Left lung (tissue), 14 donors: ENCODE measurements at places on chromosomes 2 and 18. TPM values are rescaled to one million over a fixed set of nuclear protein-coding genes. Genes with fewer than 3 reads are reported as not detected.
A peak's percentile ranks its signal among the peaks of the same experiment; 100 is the strongest.

Gene TDRD15
- not detected for total RNA-seq

DNA sequence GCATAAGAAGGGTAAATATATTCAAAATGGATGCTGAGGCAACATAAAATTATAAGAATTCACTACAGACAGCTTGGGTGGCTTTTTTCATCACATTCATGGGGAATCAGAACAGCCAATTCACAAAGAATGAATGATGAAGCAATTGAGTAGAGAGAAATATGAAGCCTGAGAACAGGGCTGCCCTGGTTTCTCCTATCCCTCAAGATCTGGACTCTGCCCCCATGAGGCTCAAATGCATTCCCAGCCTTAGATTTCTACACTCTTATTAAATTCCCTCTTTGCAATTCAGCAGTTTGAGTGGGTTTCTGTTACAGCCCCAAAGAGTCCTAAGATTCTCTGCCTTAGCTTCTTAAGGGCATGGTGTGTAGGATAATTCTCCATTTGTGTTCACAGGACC lies 172.5 kb downstream of the MAIP1 start:
- H3K4me3 ChIP-seq: no peak overlapping the region
- DNase-seq: no peak
- H3K36me3 ChIP-seq: no peaks in the 10 kb centered on the region

Gene OXER1
- total RNA-seq: 2.7 TPM

- no peaks in the 10 kb centered on the region for H3K36me3 ChIP-seq
- no peak for DNase-seq
- H3K27ac ChIP-seq: no peak overlapping the region
- peaks cover 15% of the 10 kb centered on the region for H3K4me1 ChIP-seq
Observed at GRCh38 chr2:17649026-17649425, 104.6 kb downstream of the SMC6 start.

Gene PELI1
- total RNA-seq: 41.3 TPM

- H3K27me3 ChIP-seq: no peaks in the 10 kb centered on the region
- H3K27ac ChIP-seq: no peak overlapping the region
- no peaks in the 10 kb centered on the region for H3K4me1 ChIP-seq
- no peak overlapping the region for H3K4me3 ChIP-seq
- peaks cover 31% of the 10 kb centered on the region for H3K36me3 ChIP-seq
Observed at GRCh38 chr2:135093193-135093592, 41.1 kb downstream of the RAB3GAP1 start.

Gene STK36
- total RNA-seq: 49.8 TPM

Gene CMPK2
- total RNA-seq: 20.2 TPM

Gene IL36G
- not detected for total RNA-seq

Gene PXDN
- total RNA-seq: 44.8 TPM

DNA sequence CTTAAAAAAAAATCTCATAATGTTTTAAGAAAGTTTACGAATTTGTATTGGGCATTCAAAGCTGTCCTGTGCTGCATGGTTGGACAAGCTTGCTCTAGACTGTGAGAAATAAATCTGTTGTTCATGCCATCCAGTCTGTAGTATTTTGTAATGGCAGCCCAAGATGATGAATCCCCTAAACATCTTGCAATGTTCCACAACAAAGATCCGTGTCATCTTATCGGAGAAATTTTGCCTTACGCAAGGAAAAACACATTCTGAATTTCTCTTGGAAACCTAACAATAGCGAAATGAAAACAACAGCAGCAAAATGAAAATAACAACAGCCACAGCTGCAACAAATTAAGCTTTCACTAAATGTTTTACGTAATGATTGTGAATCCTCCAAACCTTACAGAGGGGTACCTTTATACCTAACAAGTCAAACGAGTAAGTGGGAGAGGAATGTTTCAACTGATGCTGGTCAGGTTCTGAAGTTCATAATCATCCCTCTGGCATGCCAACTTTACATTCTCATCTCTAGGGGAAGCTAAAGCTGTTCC lies 76.1 kb upstream of the RNU4ATAC start:
- H3K4me3 ChIP-seq: no peak overlapping the region
- H3K4me1 ChIP-seq: no peaks in the 10 kb centered on the region
- H3K36me3 ChIP-seq: peaks cover 86% of the 10 kb centered on the region
- no peaks in the 10 kb centered on the region for H3K27me3 ChIP-seq
- no peak overlapping the region for H3K27ac ChIP-seq

Gene IGFBP2
- total RNA-seq: 28.2 TPM

Gene UBE2E3
- 59.1 TPM for total RNA-seq

DNA sequence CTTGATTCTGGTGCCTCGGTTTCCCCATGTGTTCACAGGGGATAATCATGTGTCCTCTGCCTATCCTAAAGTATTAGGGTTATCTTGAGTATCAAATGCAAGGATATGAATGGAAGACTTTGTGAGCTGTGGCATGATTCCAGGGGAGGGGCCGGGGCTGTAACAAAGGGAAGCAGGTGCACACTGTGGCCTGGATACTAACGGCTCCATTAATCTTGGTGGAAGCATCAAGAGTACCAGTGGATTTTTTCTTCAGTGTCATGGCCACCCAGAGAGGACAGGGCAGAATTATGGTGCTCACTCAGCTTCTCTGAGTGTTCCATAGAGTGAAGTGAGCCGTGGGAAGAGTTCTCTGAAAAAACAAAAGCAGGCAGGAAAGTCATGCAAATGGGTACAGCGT lies 320.1 kb downstream of the ALK start:
- no peaks in the 10 kb centered on the region for H3K27me3 ChIP-seq
- H3K27ac ChIP-seq: no peak overlapping the region
- H3K4me3 ChIP-seq: no peak overlapping the region
- no peaks in the 10 kb centered on the region for H3K36me3 ChIP-seq

Gene TMEM169
- total RNA-seq: 1.8 TPM

Gene EFHD1
- 3.8 TPM for total RNA-seq

Gene ANKRD23
- 3.0 TPM for total RNA-seq

- H3K4me1 ChIP-seq: no peaks in the 10 kb centered on the region
- DNase-seq: no peak
Observed at GRCh38 chr2:228614741-228615140, 433.3 kb upstream of the SPHKAP start.

GRCh38 chr2:233030-233429 lies 30.8 kb downstream of the SH3YL1 start:
- no peak overlapping the region for H3K4me3 ChIP-seq
- peaks cover 27% of the 10 kb centered on the region for H3K36me3 ChIP-seq

Gene LAPTM4A
- total RNA-seq: 300 TPM

DNA sequence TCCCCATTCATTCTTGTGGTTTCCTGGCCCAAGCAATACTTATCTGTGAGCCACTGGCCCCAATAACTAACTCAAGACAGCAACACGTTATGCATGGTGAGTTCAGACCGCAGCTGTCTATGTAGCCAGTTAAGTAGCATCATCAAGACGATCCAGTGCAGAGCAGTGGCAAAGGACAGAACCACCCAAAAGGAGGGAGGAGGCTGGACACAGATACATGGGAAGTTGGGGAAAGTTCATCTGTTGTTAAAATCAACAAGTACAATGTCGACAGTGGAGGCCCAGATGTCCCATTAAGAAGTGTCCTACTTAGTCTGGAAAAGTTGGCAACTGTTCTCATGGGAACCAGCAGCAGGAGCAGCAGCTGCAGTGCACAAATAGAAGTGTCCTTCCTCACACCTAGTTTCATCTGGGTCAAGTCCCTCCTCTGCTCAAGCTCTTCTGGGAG lies 106.9 kb upstream of the THOC1 start:
- H3K4me1 ChIP-seq: peaks cover 67% of the 10 kb centered on the region
- no peaks in the 10 kb centered on the region for H3K27me3 ChIP-seq
- no peak overlapping the region for H3K27ac ChIP-seq
- H3K36me3 ChIP-seq: no peaks in the 10 kb centered on the region
- no peak overlapping the region for H3K4me3 ChIP-seq

DNA sequence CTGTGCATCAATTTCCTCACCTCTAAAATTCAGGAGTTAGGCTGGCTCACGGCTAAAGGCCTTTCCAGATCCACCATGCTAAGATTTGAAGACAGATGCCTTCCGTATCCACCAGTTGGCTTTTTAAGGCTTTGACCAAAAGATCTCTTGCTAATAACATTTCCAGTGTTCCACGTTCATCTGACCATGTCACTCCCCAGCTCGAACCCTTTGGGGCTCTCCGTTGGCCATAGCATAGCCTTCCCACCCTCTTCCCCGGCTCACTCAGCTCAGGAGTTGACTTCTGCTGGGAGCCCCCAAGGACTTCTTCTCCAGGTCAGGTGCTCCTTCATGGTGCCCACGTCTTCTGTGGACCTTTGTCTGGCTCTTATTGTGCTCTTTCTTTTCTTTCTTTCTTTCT lies 53.3 kb downstream of the MYCN start:
- DNase-seq: no peak
- no peaks in the 10 kb centered on the region for H3K4me1 ChIP-seq
- H3K27ac ChIP-seq: no peak overlapping the region
- no peak overlapping the region for H3K4me3 ChIP-seq

- no peaks in the 10 kb centered on the region for H3K27me3 ChIP-seq
- no peak overlapping the region for H3K27ac ChIP-seq
- H3K36me3 ChIP-seq: no peaks in the 10 kb centered on the region
- no peak for DNase-seq
- no peaks in the 10 kb centered on the region for H3K4me1 ChIP-seq
Observed at GRCh38 chr2:86274265-86274917, 63.0 kb downstream of the REEP1 start.

Gene SLC14A1
- total RNA-seq: 1.6 TPM

Gene ANKRD30B
- not detected for total RNA-seq

GRCh38 chr2:208984376-208985090 lies 439.3 kb upstream of the MAP2 start:
- H3K4me3 ChIP-seq: no peak overlapping the region
- H3K36me3 ChIP-seq: no peaks in the 10 kb centered on the region
- no peaks in the 10 kb centered on the region for H3K4me1 ChIP-seq
- DNase-seq: no peak
- no peaks in the 10 kb centered on the region for H3K27me3 ChIP-seq
- H3K27ac ChIP-seq: no peak overlapping the region

GRCh38 chr2:86627550-86627949 lies 3.9 kb upstream of the RNF103 start:
- no peak for DNase-seq
- no peak overlapping the region for H3K27ac ChIP-seq
- no peaks in the 10 kb centered on the region for H3K36me3 ChIP-seq
- no peaks in the 10 kb centered on the region for H3K27me3 ChIP-seq
- H3K4me3 ChIP-seq: no peak overlapping the region

Gene DTNA
- total RNA-seq: 12.0 TPM

Gene RAMP1
- 8.6 TPM for total RNA-seq

DNA sequence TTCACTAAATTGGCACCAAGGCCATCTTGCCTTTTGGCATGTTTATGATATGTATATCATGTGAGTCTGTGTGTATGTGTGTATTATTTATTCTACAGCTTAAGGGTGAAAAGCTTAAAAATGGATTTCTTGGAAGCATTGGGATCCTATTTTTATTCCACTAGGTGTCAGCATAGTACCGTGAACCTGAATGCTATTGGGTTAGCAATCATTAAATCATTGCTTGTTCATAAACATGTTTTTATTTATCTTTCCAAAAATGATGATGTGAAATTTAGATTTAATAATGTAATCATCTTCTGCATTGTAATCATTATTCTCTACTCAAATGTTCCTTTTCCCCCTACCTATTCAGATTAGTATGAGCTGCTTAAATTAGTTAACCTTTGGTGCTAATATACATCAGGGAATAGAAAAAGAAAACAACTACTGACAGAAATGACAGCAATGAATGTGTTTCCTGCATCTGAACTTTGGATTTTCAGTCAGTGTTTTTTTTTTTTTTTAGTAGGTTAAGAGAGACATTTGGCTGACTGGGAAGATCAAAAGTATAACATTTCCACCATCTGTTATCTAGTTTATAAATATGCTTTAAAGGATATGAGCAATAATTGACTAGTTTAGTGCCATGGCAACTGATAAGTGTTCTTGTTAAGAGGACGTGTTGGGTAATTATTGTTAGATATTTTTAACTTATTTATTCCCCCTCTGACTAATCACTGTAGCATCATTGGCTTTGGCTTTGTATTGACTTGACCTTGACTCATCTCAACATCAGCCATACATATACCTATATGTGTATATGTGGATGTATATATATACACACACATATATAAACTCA lies 14.1 kb upstream of the ZSWIM2 start:
- no peaks in the 10 kb centered on the region for H3K36me3 ChIP-seq
- no peaks in the 10 kb centered on the region for H3K4me1 ChIP-seq
- peak; percentile 50 for DNase-seq

DNA sequence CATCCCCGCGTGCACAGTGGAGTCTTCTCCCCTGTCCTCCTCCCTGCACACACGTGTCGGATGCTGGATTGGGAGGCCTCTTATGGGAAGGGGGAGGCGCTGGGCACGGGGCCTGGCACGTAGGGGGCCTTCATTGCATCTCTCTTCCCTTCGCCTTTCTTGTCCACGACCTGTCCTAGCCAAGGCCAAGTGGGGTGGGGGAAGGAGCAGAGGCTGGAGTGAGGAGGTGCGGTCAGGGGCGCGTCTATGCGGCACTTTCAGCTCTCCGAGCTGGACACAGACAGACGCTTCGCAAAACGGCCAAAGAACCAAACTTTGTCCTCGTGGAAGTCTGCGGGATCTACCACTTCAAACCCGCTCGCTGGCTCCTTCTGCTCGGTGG lies 13.4 kb downstream of the ALPG start:
- no peak overlapping the region for H3K27ac ChIP-seq
- no peak for DNase-seq
- no peak overlapping the region for H3K4me3 ChIP-seq
- H3K36me3 ChIP-seq: no peaks in the 10 kb centered on the region

DNA sequence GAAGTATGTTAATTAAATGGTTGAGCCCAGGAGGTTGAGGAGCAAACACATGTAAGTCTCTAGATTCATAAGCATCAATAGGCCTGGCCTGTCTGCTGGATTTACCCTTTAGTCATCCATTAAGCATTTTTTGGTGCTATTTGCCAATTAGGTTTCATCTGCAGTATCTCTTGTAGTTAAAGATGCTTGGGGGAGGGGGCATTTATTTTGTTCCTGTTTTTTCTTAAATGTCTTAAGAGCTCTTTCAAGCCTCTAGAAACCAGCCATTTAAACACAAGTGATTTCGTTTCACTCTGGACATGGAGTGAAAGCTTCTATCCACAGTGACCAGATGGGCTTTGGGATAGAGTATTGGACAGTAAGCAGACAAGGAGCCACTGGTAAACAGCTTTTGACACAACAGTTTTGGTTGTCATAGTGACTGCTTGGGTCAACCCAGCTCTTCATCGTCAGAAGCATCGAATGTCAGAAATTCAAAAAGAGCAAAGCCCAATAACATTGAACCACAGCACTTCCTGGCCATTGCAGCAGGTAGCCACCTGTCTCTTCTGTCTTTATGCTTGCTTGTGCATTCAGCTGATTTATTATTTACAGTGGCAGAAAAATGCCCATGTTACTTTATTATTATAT lies 4.9 kb downstream of the QPCT start:
- no peak overlapping the region for H3K27ac ChIP-seq
- DNase-seq: no peak

DNA sequence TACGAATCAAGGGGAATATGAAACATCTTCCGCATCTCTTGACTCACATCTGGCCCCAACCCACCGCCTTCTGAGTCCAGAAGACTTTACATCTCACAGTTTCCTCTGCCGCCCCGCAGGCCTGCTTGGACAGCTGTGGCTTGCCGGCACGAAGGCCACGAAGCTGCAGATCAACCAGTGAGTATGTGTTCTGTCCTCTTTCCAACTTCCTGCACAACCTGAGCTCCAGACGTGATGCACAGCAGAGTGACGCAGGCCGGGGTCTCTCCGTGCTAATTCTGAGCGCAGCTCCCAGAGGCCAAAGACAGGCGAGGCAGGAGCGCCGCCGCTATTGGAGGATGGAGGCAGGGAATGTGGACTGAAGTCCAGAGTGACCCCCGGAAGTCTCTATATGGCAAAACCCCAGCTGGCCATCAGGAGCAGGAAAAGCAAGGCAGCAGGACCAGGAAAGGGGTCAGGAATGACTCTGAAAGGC lies 93.5 kb downstream of the ZCCHC2 start:
- H3K36me3 ChIP-seq: no peaks in the 10 kb centered on the region
- H3K27ac ChIP-seq: no peak overlapping the region
- DNase-seq: no peak
- H3K27me3 ChIP-seq: peaks cover 1% of the 10 kb centered on the region
- H3K4me3 ChIP-seq: no peak overlapping the region
